Mesothelial cell of epicardium (in vitro differentiated cells): ENCODE measurements at places on chromosomes 6 and 20. TPM values are rescaled to one million over a fixed set of nuclear protein-coding genes. Genes with fewer than 3 reads are reported as not detected.

Gene ZNF341
- 5.3 to 5.4 TPM (median 5.4 TPM) in 3 replicates for total RNA-seq

Gene ZNF292
- 106 to 112 TPM (median 108 TPM) in 3 replicates for total RNA-seq

Gene SNAP25
- 4.8 to 5.2 TPM (median 5.0 TPM) in 3 replicates for total RNA-seq

Gene NHLRC1
- total RNA-seq = 1.2 to 1.9 TPM (median 1.8 TPM) in 3 replicates

Gene TSPYL1
- 92.5 to 95.6 TPM (median 95.1 TPM) in 3 replicates for total RNA-seq

Gene HSD17B8
- total RNA-seq = 15.0 to 15.3 TPM (median 15.1 TPM) in 3 replicates

Gene MUC21
- total RNA-seq = not detected in 3 replicates

Gene COL9A3
- 573 to 576 TPM (median 576 TPM) in 3 replicates for total RNA-seq

Gene LST1
- 0.60 to 0.77 TPM in 2 of 3 replicates, not detected in the other for total RNA-seq

Gene PRND
- total RNA-seq = 0.05 TPM in 1 of 3 replicates, not detected in the others

Gene ZSCAN23
- total RNA-seq = 10.4 to 13.9 TPM (median 13.5 TPM) in 3 replicates

GRCh38 chr6:17293395-17293794, 12.2 kb downstream of the RBM24 start:
- no peak for DNase-seq

DNA sequence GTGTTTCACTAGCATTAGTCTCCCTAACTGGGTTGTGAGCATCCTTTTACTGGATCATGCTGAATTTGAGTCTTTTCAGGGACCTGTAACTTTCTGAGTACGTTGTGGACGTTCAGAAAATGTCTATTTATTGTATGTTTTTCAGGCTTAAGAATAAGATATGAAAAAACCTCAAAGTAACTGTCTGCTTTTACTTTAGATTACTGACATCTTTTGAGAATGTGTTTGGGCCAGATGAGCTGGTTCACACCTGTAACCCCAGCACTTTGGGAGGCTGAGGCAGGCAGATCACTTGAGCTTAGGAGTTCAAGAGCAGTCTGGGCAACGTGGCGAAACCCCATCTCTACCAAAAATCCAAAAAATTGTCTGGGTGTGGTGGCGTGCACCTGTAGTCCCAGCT, 32.7 kb downstream of the NCOA3 start:
- DNase-seq = no peak

DNA sequence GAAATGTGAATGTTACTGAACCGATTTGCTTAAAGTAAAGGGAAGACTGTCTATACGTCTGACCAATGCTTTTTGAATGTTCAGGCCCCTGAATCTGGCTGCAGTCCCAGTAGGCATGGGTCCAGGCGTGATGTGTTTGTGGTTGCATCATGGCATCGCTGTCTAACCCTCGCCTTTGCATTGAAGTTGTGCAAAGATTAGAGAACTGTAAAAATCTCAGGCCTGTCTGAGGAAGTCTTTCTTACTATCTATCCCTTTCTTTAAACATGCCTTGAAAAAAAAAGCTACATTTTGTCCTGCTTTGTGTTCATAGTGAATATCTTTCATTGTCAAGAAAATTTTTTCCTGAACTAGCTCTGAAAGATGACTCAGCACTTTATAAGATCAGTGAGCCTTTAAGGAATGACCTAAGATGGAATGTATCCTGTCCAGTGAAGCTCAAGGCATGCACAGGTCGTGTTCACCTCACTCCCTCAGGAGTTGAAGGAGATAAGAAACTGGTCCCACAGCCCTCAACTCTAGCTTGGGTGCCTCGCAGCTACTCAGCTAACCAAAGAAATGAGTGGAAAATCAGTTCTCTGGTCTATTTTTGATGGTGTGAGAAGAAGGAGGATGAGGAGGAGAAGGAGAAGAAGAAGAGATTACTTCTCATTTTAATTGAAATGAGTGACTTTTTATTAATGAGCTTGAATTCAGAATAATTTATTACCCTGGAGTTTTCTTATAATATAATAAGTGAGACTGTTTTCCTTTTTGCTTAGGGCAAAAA, 48.6 kb downstream of the TPD52L1 start:
- DNase-seq = peak; percentile 72

DNA sequence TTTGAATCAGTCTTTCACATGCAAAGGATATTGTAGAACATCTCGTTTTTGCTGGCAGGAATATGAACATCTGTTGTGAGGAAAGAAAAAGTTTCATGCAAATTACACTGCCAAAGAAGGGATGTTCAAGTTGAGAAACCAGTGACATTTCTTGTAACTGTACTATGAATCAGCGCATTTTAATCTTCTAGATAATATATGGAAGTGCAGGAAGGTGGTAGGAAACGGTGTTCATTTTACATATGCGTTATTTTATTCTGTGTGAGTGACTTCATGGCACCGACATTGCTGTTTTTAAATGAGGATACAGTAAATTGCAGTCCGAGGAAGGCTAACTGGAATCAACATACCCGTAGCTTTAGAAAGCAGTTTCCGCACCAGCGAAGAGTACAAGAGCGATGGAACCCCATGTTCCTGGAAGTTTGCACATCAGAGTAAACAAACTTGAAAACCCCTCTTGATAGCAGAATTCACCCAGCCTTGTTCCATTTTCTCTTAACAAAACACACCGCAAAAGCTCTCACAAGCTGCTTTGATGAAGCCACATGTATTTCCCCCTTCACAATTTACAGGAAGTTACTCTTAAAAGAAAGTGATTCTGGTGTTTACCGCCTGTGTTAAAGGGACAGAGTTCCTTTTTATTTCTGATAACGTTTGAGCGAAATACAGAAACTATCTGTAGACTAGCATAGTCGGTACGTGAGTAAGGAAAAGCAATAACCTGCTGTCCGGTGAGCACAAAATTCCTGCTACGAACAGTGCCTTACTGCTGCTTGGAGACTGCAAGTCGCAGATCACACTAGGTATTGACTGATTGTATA, 11.5 kb downstream of the PRDM1 start:
- DNase-seq = no peak

GRCh38 chr6:127289934-127290333, 23.3 kb downstream of the RNF146 start:
- DNase-seq = no peak

DNA sequence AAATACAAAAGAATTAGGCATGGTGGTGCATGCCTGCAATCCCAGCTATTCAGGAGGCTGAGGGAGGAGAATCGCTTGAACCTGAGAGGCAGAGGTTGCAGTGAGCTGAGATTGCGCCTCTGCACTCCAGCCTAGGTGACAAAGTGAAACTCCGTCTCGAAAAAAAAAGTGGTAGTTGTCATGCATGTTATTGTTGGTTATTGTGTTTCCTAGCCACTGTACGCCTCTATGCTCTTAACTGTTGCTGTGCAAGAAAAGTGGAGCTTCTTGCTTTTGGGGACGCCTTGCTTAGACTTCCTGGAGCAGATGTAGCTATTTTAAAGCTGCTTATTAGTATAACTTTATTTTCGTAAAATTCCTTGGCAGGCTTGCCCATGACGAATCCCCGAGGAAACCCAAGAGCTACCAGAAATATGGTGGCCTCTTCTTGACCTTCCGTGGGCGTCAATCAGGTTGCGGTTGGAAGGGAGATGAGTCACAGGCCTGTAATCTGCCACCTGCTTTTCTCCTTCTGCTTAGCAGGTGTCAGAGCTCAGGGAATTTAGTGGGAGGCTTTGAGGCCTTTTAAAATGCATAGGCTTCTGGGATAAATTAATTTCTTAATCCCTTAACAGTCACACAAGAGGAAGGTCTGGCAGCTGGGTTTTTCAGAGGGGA, 17.3 kb downstream of the GABRR2 start:
- DNase-seq = no peak

DNA sequence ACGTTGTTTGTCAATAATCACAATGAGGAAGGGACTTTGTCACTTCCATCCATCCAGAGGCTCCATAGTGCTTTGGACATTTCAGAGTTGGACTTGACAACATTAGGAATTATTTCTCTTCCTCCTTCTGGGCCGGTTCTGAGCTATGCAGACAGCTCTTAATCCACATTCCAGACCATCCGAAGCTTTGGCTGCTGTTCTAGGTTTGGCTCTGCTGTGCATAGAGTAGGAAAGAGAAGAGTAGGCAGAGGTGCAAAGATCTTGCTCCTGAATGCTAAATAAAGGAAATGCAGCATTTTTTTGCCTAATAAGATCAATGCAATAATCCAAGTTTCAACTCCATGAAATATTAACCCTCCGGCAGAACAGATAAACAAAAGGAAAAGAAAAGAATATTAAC, 251.8 kb upstream of the PRND start:
- DNase-seq = no peak

DNA sequence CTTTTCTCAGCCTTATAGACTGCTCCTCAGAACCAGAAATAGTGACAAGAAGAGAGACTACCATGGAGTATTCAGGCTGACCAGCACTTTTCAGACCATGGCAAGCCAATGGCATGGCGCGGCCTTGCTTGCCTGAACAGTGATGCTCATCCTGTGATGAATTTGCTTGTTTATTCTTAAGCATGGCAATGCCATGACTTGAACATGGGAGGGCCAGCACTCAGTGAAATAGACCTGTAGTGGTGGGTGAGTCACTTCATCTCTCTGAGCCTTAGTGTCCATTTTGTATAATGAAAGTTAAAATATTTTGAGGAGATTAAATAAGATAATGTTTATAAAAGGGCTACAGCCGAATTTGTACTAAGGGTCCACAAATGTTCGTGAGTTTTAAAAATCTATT, 79.1 kb downstream of the LRRC1 start:
- DNase-seq = no peak

DNA sequence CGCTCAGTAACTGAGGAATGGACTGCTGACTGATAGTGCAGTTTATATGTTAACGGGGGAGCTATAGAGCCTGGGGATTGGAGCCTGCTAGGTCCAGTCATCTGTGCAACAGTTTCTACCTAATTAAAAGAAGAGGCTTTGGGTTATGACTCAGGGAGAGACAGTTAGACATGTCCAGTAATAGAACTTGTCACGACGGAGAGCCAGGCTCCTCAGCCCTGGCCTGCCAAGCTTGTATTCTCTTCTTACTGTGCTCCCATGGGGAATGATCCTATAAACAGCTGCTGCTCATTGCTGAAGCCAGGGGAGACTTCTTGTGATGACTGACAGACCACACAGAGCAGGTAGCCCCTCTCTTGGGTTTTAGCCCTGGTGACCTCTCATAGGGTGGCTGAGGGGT, 69.3 kb downstream of the SYNJ2 start:
- DNase-seq = no peak

DNA sequence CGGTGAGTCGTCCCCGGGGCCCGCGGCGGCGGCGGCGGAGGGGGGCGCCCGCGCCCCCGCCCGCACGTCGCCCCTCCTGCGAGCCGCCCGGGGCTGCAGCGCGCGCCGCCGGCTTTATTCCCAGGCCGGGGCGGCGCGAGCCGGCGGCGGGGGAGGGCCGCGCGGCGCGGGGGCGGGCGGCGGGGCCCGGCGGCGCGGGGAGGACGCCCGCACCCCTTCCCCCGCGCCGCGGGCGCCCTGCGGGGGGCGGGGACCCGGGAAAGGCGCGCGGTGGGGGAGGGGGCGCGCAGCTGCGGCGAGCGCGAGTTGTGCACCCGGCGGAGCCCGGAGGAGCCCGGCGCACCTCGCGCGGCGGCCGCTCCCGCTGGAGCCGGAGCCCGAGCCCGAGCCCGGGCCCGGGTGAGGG, 646 bp downstream of the HMGA1 start:
- no peak for DNase-seq

DNA sequence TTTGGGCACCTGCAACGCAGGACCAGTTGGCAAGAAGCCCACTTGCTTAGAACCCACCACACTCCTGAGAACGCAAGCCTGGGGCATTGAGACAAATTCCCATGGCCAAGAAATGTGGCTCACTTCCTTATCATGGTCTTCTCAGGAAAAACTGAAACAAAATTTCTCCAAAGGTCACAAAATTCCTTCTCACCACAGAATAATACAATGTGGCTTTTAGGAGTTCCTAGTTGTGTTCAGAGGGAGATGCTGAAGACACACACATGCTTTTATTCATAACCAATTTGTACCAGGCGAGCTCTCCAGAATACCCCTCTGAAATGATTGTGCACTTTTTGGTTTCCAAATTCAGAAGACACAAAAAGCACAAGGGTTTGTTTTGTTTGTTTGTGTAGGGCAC, 31.6 kb downstream of the ADTRP start:
- no peak for DNase-seq

- no peak for DNase-seq
Observed at GRCh38 chr6:14243597-14243996, 126.0 kb downstream of the CD83 start.

DNA sequence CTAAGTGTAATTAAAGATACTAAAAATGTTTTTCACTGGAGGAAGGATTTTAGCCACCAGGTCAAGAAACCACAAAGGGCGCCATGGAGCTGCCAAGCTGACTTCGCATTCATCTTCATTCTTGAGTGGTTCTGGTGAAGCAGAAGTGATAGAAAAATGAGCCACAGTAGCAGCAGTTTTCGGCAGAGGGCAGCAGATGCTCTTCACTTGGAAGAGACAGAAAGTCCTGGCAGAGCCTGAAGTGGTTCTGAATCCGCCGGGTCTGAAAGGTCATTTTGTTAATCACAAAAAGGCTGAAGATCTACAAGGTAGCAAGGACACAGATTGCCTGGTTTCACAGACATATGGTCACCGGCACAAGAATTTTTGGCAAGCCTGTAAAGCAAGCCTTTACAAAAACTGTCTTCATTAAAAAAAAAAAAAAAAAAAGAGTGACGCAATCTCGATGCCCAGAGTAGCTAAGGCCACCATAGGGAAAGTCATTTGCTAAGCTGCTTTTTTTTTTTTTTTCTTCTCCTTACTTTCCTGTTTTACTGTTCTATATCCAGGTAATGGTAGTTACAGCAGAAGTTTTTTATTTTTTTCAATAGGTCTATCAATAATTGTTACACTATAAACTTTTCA, 345.1 kb upstream of the AGPAT4 start:
- no peak for DNase-seq

- DNase-seq = no peak
Observed at GRCh38 chr6:110173506-110174132, 5.9 kb downstream of the WASF1 start.

DNA sequence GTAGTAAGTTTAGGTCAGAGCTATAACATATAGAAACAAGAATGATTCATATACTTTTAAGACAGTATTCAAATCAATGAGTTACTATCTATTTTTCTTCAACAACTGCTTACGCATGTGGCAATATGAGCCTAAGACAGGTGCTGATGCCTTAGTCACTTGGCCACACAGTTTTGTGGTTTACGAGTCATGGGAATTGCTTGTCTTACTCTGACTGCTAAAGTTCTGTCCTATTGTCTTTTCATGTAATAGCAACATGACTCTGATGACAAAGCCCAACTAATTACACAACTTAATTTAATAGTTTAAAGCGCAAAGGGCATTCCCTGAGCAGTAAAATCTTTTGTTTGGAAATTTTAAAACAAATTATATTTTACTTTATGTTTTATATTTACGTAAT, 159.3 kb upstream of the CENPW start:
- DNase-seq = no peak

GRCh38 chr20:46681032-46681854, 8.0 kb downstream of the TP53RK start:
- peak; percentile 32 for DNase-seq

DNA sequence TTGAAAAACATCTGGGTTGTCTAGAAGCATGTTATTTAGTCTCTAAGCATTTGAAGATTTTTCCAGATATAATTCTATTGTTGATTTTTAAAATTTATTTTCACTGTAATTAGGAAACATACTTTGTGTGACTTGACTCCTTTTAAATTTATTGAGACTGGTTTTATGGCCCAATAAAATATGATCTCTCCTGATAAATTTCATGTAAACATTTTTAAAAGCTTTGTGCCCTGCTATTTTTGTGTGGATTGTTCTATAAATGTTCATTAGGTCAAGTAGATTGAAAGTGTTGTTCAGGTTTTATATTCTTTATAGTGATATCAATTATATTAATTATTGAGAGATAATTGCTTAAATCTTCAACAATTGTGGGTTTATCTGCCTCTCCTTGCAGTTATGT, 105.4 kb downstream of the RFX6 start:
- DNase-seq = no peak
